ENCODE measurements at places on chromosomes 7 and 10.
A peak's percentile ranks its signal among the peaks of the same experiment; 100 is the strongest.

GRCh38 chr7:18890885-18891621 lies 226.4 kb downstream of the TWIST1 start:
- peak; percentile 46 for DNase-seq

GRCh38 chr10:15241306-15241705 lies 72.8 kb upstream of the NMT2 start:
- no peak for DNase-seq

DNA sequence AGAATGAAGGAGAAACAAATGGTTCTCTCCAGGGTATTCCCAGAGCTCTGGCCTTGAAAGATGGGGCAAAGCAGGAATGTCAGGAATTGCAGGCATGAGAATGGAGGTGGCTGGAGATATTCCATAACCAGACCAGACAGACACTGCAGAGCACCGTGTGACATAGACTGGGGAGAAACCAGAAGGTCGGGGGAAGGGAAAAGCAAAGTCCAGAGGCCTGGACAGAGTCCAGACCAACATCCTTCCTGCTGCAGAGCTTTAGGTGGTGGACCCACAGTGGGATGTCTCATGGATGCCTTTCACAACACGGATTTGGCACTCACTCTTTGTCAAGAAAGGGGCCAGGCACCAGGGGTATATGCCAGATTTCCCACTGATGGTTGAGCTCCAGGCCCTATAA lies 177.2 kb upstream of the INHBA start:
- peak; percentile 90 for DNase-seq

DNA sequence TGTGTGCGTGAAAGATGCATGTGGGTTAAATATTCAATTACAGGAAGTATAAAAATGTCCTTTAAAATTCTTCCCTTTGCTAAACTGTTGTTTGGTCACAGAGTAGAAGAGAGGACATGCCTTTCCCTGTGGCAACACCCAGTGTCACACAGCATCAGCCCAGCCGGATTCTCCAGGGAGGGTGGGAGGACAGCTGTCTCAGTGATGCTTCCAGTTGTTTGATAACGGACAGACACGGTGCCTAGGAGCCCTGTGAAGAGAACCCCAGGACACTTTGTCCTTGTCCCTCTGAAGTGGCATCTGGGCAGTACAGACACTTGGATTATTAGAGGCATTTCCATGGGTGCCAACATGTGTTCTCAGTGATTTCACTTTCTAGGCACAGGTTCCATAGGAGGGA lies 306.6 kb upstream of the LRGUK start:
- DNase-seq: no peak

DNA sequence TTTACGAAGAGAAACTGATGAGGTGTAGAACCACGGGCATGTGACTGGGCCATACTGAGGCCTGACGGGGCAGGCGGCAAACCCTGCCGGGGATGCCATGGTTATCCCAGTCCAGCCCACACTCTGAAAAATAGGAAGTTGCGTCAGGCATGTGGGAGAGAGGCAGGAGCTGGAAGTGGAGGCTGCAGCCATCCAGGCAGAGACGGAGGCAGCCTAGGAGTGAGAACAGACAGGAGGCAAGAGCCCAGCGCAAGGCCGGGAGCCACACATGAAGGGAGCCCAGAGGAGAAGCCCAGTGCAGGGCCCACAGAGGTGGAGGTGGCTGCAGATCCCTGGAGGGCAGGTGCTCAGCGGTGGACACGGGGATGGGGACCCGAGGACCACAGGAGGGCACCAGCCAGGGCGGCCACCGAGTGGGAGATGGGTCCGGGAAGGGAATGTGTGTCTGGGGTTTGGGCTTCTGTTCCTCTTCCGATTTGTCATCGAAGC lies 175.2 kb upstream of the PPP2R2D start:
- no peak for DNase-seq

GRCh38 chr7:134422008-134422407 lies 36.9 kb downstream of the AKR1B1 start:
- peak; percentile 30 for DNase-seq
